ENCODE measurements at places on chromosomes 5 and 9.

DNA sequence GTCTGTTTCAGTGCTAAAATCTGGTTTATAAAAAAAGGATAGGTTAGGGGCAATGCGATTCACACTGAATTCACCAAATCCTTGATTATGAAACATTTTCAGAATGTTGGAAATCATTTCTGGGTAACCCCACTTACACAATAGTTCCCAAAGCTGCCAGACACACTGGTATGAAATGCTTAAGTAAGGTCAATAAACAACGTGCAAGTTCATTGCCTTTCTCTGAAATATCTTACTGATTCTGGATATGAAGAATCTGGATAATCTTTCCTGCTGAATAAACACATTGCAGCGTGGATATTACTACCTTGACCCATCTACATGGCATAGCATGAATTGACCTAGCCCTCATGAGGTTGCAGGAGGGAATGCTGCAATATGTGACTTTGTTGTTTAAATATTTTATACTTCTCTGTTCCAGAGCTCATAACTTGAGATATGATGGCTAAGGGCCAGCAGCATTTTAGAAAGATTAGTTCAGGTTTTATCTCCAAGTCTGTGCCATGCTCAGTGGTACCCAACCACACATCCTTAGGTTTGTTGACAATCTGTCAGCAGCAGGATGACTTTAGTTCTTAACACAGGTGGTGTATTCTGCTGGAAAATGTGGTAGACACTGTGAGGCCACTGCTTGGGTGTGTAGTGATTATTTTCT is 121.0 kb downstream of the NREP start:
- DNase-seq: no peak

- DNase-seq: no peak
Measured at GRCh38 chr9:137294091-137294680, 7.9 kb downstream of the NRARP start.

DNA sequence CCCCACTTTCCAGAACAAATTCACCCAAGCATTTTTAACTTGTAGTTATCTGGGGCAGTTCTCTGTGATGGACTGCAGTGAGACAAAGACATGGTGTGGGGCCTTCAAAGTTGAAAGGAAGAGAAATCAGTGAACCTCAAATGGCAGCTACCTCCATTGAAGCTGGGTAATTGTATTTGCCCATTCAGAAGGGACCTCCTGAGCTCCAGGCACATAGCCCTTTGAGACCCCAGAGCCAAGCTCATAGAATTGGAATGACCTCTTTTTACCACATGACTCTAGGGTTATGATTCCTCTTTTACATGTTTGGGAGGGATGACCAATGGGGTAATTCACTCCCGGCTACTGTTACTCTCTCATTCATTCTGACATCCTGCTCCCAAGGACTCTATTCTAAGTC is 368.4 kb upstream of the ITGA1 start:
- DNase-seq: no peak

- DNase-seq: no peak
Measured at GRCh38 chr9:126222363-126222834, 104.2 kb upstream of the MVB12B start.

- DNase-seq: no peak
Measured at GRCh38 chr9:19416143-19416542, 7.3 kb downstream of the ACER2 start.

All from activated T-helper 1 cell treated with anti-CD3 and anti-CD28 coated beads, Interleukin-2, amount 50 U/mL, for 16 hours (primary cell).